Activated CD4-positive, alpha-beta T cell treated with anti-CD3 and anti-CD28 coated beads, Interleukin-2, amount 50 U/mL, for 24 hours (primary cell): ENCODE measurements at places on chromosomes 7 and 10.

DNA sequence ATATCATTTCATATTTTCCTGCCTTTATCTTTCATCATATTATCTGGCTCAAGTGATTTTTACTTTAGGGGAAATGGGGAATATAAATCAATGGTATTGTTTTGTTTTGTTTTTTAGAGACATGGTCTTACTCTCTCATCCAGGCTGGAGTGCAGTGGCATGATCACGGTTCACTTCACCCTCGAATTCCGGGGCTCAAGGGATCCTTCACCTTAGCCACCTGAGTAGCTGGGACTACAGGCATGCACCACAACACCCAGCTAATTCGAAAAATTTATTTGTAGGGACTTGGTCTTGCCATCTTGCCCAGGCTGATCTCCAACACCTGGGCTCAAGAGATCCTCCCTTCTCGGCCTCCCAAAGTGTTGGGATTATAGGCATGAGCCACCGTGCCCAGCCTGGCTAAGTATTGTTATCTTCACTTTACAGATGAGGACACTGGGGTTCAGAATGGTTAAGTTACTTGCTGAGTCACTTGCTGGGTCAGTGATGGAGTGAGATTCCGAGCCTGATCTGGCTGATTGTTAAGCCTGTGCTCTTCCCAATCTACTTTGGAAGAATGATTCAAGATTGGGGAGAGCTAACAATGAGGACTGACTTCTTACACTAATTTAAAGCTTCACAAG is 3.7 kb upstream of the SLC16A9 start:
- DNase-seq, result no peak

DNA sequence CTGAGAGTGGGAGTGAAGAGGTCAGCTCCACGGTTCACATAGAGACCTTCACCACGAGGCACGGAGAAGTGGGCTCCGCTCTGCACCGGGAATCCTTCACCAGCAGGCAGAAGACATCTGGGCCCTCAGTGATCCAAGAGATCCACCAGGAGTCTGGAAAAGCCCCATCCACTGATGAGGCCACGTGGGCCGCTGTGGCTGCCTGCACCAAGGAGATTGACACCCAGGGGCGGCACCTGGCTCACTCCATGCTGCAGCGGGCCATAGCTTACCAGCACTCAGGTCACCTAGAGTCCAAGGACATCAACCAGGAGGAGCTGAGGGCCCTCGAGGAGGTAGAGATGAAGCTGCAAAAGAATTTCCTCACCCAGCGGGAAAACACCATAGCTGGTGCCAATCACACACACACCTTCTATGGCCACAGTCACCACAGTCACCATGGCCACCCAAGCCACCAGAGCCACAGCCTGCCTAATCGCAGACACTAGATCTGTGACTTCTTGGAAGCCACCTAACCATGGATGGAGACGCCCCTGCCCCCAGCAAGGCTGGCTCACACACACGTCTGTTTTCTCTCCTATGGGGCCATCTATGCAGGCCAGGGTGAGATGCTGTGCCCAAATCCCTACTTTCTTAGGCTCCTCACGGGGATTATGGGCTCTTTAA is 694 bp downstream of the C10orf62 start:
- no peak for DNase-seq

- DNase-seq, result no peak
These were observed 104.9 kb upstream of the FAM180A start for GRCh38 chr7:135853499-135853898.

DNA sequence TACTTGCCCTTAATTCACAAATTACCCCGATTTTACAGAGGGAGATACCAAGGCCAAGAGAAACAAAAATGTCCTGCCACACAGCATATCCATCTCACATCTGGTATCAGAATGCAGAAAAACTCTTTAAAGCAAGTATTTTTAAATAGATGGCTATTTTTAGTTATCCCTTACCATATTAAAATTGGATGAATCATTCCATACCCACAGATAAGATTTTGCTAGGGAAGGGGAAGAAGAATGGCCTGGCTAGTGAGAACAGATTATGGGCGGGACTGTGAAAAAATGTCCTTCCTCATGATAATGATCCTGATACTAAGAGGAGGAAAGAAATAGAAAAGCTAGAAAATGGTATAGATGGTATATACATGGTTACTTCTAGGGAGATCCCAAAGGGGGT is 80.6 kb upstream of the GATAD1 start:
- no peak for DNase-seq

DNA sequence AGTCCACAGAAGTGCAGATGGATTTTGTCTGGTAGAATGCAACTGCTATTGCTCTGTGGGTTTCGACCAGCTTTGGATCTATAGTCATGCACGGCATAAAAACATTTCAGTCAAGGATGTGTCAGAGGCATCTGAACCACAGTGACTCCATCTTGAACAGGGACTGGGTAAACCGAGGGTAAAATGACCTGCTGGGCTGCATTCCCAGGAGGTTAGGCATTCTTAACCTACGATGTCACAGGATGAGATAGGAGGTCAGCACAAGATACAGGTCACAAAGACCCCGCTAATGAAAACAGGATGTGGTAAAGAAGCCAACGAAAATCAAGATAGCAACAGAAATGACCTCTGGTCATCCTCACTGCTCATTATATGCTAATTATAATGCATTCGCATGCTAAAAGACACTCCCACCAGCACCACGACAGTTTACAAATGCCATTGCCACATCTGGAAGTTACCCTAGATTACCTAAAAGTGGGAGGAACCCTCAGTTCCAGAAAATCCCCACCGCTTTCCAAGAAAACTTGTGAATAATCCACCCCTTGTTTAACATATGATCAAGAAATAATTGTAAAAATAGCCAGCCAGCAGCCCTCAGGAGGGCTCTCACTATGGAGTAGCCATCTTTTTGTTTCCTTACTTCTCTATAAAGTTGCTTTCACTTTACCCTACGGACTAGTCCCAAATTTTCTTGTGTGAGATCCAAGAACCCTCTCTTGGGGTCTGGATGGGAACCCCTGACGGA is 50.7 kb upstream of the CPXM2 start:
- no peak for DNase-seq

GRCh38 chr10:69742356-69742695 is 59.4 kb upstream of the COL13A1 start:
- no peak for DNase-seq
